ENCODE measurements at places on chromosomes 13 and 19. TPM values are rescaled to one million over a fixed set of nuclear protein-coding genes. Genes with fewer than 3 reads are reported as not detected.

NANOS3 gene
- total RNA-seq, result 3.9 TPM

ZNF799 gene
- total RNA-seq, result 1.7 TPM

BEST2 gene
- not detected for total RNA-seq

FREM2 gene
- total RNA-seq, result not detected

PODNL1 gene
- total RNA-seq, result 1.2 TPM

ATP4A gene
- total RNA-seq, result not detected

TMEM150B gene
- not detected for total RNA-seq

TPTE2 gene
- total RNA-seq, result not detected

CYP2S1 gene
- 26.4 TPM for total RNA-seq

KLK1 gene
- total RNA-seq, result not detected

ZNF93 gene
- not detected for total RNA-seq

ZNF681 gene
- not detected for total RNA-seq

ERICH6B gene
- total RNA-seq, result not detected

PRX gene
- total RNA-seq, result 1.2 TPM

CEACAM8 gene
- total RNA-seq, result not detected

Data from A549 treated with CpdA at 1 μM for 4 hours (cell line).